Neural cell (in vitro differentiated cells): ENCODE measurements at places on chromosomes 1 and 21. TPM values are rescaled to one million over a fixed set of nuclear protein-coding genes. Genes with fewer than 3 reads are reported as not detected.

The S100A9 gene
- polyA plus RNA-seq: not detected in 2 replicates

The OPRD1 gene
- 0.09 TPM in 1 of 2 replicates, not detected in the other for polyA plus RNA-seq

The TSPAN1 gene
- 0.62 and 0.96 TPM in 2 replicates for polyA plus RNA-seq

The RXFP4 gene
- polyA plus RNA-seq: not detected in 2 replicates

The DNAJC6 gene
- polyA plus RNA-seq: 47.1 and 47.8 TPM in 2 replicates

The TCEA3 gene
- 0.70 TPM in 1 of 2 replicates, not detected in the other for polyA plus RNA-seq

The HYI gene
- 14.8 and 20.2 TPM in 2 replicates for polyA plus RNA-seq

The CTTNBP2NL gene
- 11.8 and 12.5 TPM in 2 replicates for polyA plus RNA-seq

The FCMR gene
- polyA plus RNA-seq: not detected in 2 replicates

The PDC gene
- polyA plus RNA-seq: not detected in 2 replicates

The LCE1C gene
- not detected in 2 replicates for polyA plus RNA-seq

The GJA4 gene
- not detected in 2 replicates for polyA plus RNA-seq

The LRRC53 gene
- polyA plus RNA-seq: not detected in 2 replicates

The FNDC5 gene
- 20.5 and 21.6 TPM in 2 replicates for polyA plus RNA-seq

The OXCT2 gene
- not detected in 2 replicates for polyA plus RNA-seq

The LYPD8 gene
- polyA plus RNA-seq: not detected in 2 replicates

The KCNJ9 gene
- polyA plus RNA-seq: 8.0 and 9.8 TPM in 2 replicates

The NBPF6 gene
- polyA plus RNA-seq: not detected in 2 replicates

The GPA33 gene
- 0.14 and 0.28 TPM in 2 replicates for polyA plus RNA-seq

The LCE1F gene
- polyA plus RNA-seq: not detected in 2 replicates

The FMO3 gene
- polyA plus RNA-seq: not detected in 2 replicates

The CFAP45 gene
- 0.12 TPM in 1 of 2 replicates, not detected in the other for polyA plus RNA-seq

The CD1E gene
- polyA plus RNA-seq: not detected in 2 replicates

The GOLT1A gene
- polyA plus RNA-seq: 1.1 TPM in 1 of 2 replicates, not detected in the other

The VWA5B1 gene
- 0.27 and 0.82 TPM in 2 replicates for polyA plus RNA-seq

The NVL gene
- polyA plus RNA-seq: 77.3 and 84.2 TPM in 2 replicates

The SLC44A3 gene
- 0.28 TPM in 1 of 2 replicates, not detected in the other for polyA plus RNA-seq

The KRTAP7-1 gene
- not detected in 2 replicates for polyA plus RNA-seq

The CYP4Z1 gene
- polyA plus RNA-seq: 0.51 TPM in 1 of 2 replicates, not detected in the other

The OR2AK2 gene
- polyA plus RNA-seq: not detected in 2 replicates

The SLC5A9 gene
- 0.32 TPM in 1 of 2 replicates, not detected in the other for polyA plus RNA-seq

The NIBAN1 gene
- 0.09 and 0.12 TPM in 2 replicates for polyA plus RNA-seq

The IGSF3 gene
- 81.1 and 81.4 TPM in 2 replicates for polyA plus RNA-seq

The XCL2 gene
- polyA plus RNA-seq: not detected in 2 replicates

The NOS1AP gene
- polyA plus RNA-seq: 5.3 and 6.2 TPM in 2 replicates

The KRTAP13-2 gene
- not detected in 2 replicates for polyA plus RNA-seq

The GNB1 gene
- polyA plus RNA-seq: 308 and 325 TPM in 2 replicates

The CNR2 gene
- not detected in 2 replicates for polyA plus RNA-seq

The PTPN14 gene
- 0.07 and 0.20 TPM in 2 replicates for polyA plus RNA-seq

The ZNF695 gene
- 8.0 and 8.4 TPM in 2 replicates for polyA plus RNA-seq

The STYXL2 gene
- polyA plus RNA-seq: not detected in 2 replicates

The LENEP gene
- 3.9 TPM in 1 of 2 replicates, not detected in the other for polyA plus RNA-seq

The LIN28A gene
- polyA plus RNA-seq: 0.94 and 1.0 TPM in 2 replicates

The AADACL4 gene
- not detected in 2 replicates for polyA plus RNA-seq

The ATAD3C gene
- polyA plus RNA-seq: not detected in 2 replicates

The ABCD3 gene
- polyA plus RNA-seq: 33.6 and 46.4 TPM in 2 replicates

The AGBL4 gene
- polyA plus RNA-seq: 1.2 and 1.3 TPM in 2 replicates

The NBPF3 gene
- 14.4 and 16.2 TPM in 2 replicates for polyA plus RNA-seq
